GM12878 (cell line): ENCODE measurements at places on chromosomes 5 and 9.

GRCh38 chr9:113822315-113822714 lies 53.8 kb upstream of the ZNF618 start:
- H3K36me3 ChIP-seq, result no peaks in the 10 kb centered on the region
- H3K4me1 ChIP-seq, result no peaks in the 10 kb centered on the region
- no peak overlapping the region for H3K27ac ChIP-seq
- no peak overlapping the region for H3K4me3 ChIP-seq
- no peaks in the 10 kb centered on the region for H3K27me3 ChIP-seq

DNA sequence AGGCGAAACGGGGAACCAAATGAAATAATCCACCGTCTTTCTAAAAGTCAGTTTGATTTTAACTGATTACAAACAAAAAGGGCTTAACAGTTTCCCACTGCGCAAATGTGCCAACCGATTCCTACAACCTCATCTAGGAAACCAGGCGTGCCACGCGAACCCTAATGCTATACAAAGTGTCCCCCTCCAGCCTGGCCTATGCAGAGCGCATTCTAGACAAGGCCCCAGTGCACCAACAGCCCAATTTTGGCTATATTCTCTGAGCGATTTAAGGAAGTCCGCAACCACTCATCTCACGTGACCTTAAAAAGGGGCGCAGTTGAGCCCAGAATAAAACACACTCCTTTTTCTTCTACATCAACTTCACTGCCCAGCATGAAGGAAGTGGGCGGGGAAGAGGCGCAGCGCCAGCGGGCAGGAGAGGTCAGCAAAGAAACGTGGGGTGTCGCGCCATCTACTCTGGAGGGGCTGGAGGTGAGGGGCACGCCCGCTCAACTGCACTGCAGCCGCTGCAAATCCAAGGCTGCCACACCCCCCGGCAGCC lies 779 bp downstream of the FAM13B start:
- H3K4me3 ChIP-seq, result peak overlapping the region; percentile 94
- H3K27me3 ChIP-seq, result no peaks in the 10 kb centered on the region
- no peaks in the 10 kb centered on the region for H3K36me3 ChIP-seq
- DNase-seq, result peak; percentile 82
- H3K27ac ChIP-seq, result peak overlapping the region; percentile 95
- peaks cover 18% of the 10 kb centered on the region for H3K4me1 ChIP-seq

GRCh38 chr5:150234576-150235499 lies 45.0 kb downstream of the SLC6A7 start:
- no peaks in the 10 kb centered on the region for H3K27me3 ChIP-seq
- no peak overlapping the region for H3K27ac ChIP-seq

- no peak overlapping the region for H3K27ac ChIP-seq
- H3K4me3 ChIP-seq, result no peak overlapping the region
- no peaks in the 10 kb centered on the region for H3K4me1 ChIP-seq
- no peaks in the 10 kb centered on the region for H3K36me3 ChIP-seq
- no peak for DNase-seq
- H3K27me3 ChIP-seq, result no peaks in the 10 kb centered on the region; the same call in 1 of the 2 replicates
Observed at GRCh38 chr9:93365427-93366118, 85.9 kb upstream of the FAM120A start.

DNA sequence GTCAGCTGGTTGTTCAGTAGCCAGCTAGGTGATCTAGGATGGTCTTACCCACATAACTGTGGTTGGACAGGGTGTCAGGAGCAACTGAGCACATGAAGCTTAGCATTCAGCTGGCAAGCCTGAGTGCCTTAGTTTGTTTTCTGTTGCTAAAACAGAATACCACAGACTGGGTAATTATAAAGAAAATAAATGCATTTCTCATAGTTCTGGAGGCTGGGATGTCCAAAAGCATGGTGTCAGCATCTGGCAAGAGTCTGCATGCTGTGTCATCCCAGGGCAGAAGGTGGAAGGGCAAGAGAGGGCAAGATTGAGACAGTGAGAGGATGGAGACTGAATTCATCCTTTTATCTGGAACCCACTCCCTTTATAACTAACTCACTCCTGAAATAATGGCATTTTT lies 921.5 kb downstream of the TLE4 start:
- no peaks in the 10 kb centered on the region for H3K4me1 ChIP-seq
- H3K27ac ChIP-seq, result no peak overlapping the region
- H3K36me3 ChIP-seq, result no peaks in the 10 kb centered on the region
- H3K4me3 ChIP-seq, result no peak overlapping the region
- H3K27me3 ChIP-seq, result no peaks in the 10 kb centered on the region
- no peak for DNase-seq

DNA sequence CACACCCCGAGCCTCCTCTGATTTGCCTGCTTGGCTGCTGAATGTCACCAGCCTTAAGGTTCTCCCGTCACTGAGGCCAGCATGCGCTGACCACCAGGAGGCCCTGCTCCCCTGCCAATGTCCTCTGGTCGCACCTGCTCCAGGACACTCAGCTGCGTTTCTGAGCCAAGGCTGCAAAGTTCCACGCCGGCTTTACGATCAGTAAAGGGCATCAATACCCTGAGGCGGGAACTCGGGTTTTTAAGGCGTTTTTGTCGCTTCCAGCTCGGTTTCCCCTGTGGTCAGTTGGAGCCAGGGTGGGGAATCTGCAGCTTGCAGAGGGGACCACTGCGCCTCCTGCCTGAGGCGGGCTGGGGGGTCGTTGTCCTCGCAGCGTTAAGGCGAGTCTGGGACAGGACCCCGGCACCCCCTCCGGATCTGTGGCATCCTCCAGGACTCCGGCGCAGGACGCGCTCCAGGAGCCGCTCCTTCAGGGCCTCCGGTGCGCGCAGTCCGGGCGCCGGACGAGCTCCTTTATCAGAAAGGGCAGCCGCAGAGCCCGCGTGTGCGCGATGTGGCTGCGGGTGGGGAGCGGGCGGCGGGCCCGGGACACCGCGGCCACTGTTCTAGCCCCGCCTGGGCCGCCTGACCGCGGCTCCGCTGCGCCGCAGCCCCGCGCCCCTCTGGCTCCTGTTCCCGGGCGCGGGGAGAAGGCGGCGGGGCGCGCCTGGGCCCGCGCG lies 24.1 kb upstream of the FLT4 start:
- H3K4me1 ChIP-seq, result no peaks in the 10 kb centered on the region
- no peaks in the 10 kb centered on the region for H3K27me3 ChIP-seq
- DNase-seq, result no peak
- H3K4me3 ChIP-seq, result no peak overlapping the region
